Fibroblast of lung (primary cell): ENCODE measurements at places on chromosomes 6 and 20.

- DNase-seq = peak; percentile 14
- no peak overlapping the region for H3K27ac ChIP-seq
- no peak overlapping the region for H3K4me3 ChIP-seq
- no peaks in the 10 kb centered on the region for H3K27me3 ChIP-seq
Measured at GRCh38 chr20:44404204-44405181, 49.0 kb downstream of the HNF4A start.

- no peaks in the 10 kb centered on the region for H3K27me3 ChIP-seq
- no peak overlapping the region for H3K4me3 ChIP-seq
- no peaks in the 10 kb centered on the region for H3K36me3 ChIP-seq
- no peaks in the 10 kb centered on the region for H3K4me1 ChIP-seq
- no peak for DNase-seq
Measured at GRCh38 chr20:3101737-3102574, 17.4 kb upstream of the AVP start.

DNA sequence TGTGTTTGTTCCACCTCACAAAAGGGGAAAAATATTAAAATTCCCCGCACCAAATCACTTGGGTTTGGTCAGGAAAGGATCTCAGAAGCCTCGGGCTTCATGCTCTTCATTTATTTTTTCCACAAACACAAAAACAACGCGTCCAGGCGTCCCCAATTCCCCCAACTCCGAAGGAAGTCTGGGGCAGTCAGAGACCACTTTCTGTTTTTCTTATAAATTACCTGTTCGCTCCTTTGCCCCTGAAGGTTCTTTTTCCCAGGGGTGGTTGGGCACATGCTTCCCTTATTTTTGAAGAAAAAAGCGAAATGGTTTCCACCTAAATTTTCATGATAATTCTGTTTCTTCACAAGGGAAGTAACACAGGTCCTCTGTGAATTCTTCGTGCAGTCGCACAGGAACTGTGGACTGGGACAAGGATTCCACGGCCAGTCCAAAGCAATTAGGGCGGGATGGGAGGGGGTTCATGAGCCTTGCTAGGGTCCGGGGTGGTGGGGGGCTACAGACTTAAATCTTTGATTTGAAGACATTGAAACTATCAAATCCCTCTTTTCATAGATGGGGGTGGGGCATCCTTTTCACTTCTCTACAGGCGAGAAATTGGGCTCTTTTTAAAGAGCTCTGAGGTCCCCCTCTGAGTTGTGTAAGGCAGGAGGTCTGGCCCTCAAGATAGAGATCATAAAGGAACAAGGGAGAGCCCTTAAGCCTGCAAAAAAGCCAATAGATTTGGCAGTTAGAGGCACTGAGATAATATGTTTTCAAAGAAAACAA is 30.5 kb upstream of the HFE start:
- H3K27me3 ChIP-seq = no peaks in the 10 kb centered on the region
- H3K4me3 ChIP-seq = peak overlapping the region; percentile 47
- H3K4me1 ChIP-seq = peaks cover 3% of the 10 kb centered on the region
- peak; percentile 14 for DNase-seq

- H3K27ac ChIP-seq = no peak overlapping the region
- DNase-seq = no peak
- H3K4me3 ChIP-seq = no peak overlapping the region
- no peaks in the 10 kb centered on the region for H3K4me1 ChIP-seq
- no peaks in the 10 kb centered on the region for H3K36me3 ChIP-seq
Measured at GRCh38 chr20:40811660-40812414, 122.8 kb upstream of the MAFB start.

DNA sequence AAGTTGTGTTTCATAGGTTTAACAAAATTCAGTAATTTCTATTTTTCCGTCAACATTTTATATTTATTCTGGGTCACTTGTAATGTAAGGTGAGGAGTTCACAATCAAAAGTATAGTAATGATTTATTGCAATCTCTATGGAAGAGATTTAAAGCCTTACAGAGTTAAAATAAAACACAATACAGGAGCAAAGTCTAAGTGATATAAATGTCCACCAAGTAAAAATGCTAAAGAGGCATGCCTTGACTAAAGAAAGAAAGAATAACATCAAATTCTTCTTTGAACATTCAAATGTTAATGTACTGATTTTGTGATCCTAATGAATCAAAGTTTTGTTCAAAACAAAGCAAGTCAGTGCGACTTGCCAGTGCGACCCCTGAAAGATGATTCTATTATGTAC is 61.5 kb downstream of the REPS1 start:
- no peaks in the 10 kb centered on the region for H3K36me3 ChIP-seq
- no peaks in the 10 kb centered on the region for H3K4me1 ChIP-seq
- DNase-seq = no peak
- H3K27ac ChIP-seq = no peak overlapping the region
- H3K27me3 ChIP-seq = no peaks in the 10 kb centered on the region
- no peak overlapping the region for H3K4me3 ChIP-seq

DNA sequence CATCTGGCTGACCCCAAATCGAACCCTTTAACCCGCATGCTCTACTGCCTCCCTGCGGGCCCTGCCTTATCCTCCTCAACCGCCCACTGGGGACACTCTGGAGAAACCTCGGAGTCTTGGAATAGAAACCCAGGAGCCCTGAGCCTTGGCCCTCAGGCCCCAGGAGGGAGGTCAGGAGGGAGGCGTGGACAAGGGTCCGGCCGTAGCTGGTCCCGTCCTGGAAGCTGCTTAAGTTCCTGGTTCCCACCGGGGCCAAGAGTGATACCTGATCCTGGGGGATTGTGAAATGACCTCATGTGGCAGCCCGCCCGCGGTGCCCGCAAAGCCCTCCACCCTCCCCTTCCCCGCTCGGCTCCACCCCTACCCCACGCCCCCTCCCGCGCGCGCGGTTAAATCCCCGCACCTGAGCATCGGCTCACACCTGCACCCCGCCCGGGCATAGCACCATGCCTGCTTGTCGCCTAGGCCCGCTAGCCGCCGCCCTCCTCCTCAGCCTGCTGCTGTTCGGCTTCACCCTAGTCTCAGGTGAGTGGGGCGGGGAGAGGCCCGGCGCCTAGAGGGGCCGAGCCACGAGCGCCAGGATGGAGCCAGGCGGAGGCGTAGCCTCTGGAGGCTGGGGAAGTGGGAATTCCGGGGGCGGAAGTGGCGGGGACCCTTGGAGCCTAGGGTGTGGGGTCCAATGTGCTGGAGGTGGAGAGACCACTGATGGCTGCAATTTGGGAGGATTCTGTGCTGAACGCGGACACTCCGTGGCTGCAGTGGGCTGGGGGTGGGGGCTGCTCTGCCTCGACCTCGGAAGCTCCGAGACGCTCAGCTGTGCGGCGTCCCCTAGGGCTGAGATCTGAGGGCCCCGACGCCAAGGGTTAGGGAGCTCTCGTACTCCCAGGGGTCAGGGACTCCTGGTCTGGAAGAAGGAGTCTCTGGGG is at the start of gene WFDC2:
Gene WFDC2, plus strand, starts transcription at position 418 of the 926 bp plus-strand sequence. Its CDS starts 29 bp downstream, at position 447.
- H3K4me1 ChIP-seq = no peaks in the 10 kb centered on the region
- no peaks in the 10 kb centered on the region for H3K36me3 ChIP-seq
- peaks cover 34% of the 10 kb centered on the region for H3K27me3 ChIP-seq

- no peaks in the 10 kb centered on the region for H3K36me3 ChIP-seq
- no peak overlapping the region for H3K27ac ChIP-seq
- no peak for DNase-seq
- H3K27me3 ChIP-seq = no peaks in the 10 kb centered on the region
Measured at GRCh38 chr6:161064915-161065314, 73.3 kb downstream of the MAP3K4 start.

DNA sequence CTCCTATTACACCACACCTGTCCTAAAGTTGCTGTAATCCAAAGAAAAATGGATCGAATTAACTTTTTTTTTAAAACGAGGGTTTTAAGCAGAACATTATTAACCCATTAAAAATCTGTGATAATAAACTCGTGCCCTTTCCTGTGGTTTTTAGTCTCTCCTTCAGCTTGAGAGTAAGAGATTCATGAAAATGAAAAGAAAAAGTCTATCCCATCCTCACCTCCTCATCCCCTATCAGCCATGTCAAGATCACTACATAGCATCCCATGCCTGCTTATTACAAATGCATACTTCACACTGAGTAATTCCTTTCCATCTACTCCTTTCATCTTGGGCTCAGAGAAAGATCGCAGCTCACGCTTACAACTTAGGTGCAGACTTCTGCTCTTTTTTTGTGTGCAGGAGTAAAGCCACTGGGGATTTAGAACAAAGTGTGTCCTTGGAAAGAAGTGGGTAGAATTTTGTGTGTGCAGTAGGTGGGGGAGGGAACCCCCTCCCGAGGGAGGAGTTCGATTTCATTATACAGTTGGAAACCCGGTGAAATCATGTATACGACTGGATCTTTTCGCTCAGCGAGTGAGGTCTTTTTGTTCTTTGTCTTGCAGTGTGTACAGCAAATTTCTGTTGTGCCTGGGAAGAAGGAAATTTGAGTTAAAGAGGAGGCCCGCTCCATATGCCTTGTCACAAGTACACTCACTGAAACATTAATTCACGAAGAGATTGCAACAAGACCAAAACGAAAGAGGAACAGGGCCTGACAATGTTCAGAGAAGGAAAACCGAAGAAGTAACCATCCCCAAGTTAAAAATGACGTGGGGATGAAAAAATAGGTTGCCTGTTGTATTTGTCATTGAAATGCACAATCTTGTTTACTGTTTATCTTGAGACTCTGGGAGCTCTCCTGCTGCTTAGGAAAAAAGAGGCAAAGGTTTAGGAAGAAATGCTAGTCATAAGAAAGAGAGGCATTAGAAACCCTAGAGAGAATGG is 146.5 kb upstream of the ZNF217 start:
- H3K27me3 ChIP-seq = no peaks in the 10 kb centered on the region
- peak overlapping the region; percentile 48 for H3K27ac ChIP-seq
- H3K4me1 ChIP-seq = peaks cover 22% of the 10 kb centered on the region
- no peak overlapping the region for H3K4me3 ChIP-seq
- DNase-seq = peak; percentile 58

GRCh38 chr6:88377976-88378568 is 211.9 kb upstream of the CNR1 start:
- H3K36me3 ChIP-seq = no peaks in the 10 kb centered on the region
- DNase-seq = no peak
- peaks cover 2% of the 10 kb centered on the region for H3K4me1 ChIP-seq
- no peak overlapping the region for H3K27ac ChIP-seq

GRCh38 chr6:73519926-73520687 is 725 bp downstream of the EEF1A1 start:
- peaks cover 9% of the 10 kb centered on the region for H3K4me1 ChIP-seq
- H3K4me3 ChIP-seq = peak overlapping the region; percentile 100
- peak; percentile 69 for DNase-seq
- H3K27ac ChIP-seq = peak overlapping the region; percentile 97
- H3K27me3 ChIP-seq = no peaks in the 10 kb centered on the region
- H3K36me3 ChIP-seq = peaks cover 20% of the 10 kb centered on the region

- H3K27ac ChIP-seq = no peak overlapping the region
- no peak for DNase-seq
- H3K27me3 ChIP-seq = no peaks in the 10 kb centered on the region
- no peaks in the 10 kb centered on the region for H3K4me1 ChIP-seq
Measured at GRCh38 chr6:156419594-156419993, 357.6 kb upstream of the ARID1B start.

DNA sequence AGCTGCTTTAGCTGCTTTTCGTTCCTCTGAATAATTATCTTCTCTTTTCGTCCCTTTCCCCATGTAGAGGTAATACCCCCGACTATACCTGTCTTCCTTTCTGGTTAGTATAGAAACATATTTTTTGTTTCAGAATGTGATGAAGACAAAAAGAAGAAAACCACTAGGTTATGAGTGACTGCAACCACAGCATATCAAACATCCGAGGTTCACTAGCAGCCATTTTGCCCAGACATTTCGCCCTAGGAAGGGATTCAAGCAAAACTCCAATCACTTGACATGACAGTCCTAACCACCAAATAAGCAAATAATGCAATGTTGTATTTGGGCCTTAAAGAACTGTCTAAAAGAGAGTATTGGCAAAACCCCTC is 9.4 kb downstream of the SNX5 start:
- H3K4me1 ChIP-seq = peaks cover 22% of the 10 kb centered on the region
- peaks cover 3% of the 10 kb centered on the region for H3K36me3 ChIP-seq
- H3K4me3 ChIP-seq = no peak overlapping the region
- DNase-seq = no peak

- H3K4me3 ChIP-seq = no peak overlapping the region
- DNase-seq = no peak
- no peak overlapping the region for H3K27ac ChIP-seq
- H3K27me3 ChIP-seq = no peaks in the 10 kb centered on the region
- H3K36me3 ChIP-seq = no peaks in the 10 kb centered on the region
- H3K4me1 ChIP-seq = no peaks in the 10 kb centered on the region
Measured at GRCh38 chr6:10487668-10488327, 33.4 kb upstream of the GCNT2 start.

- no peak overlapping the region for H3K27ac ChIP-seq
- H3K36me3 ChIP-seq = no peaks in the 10 kb centered on the region
- no peaks in the 10 kb centered on the region for H3K27me3 ChIP-seq
- no peaks in the 10 kb centered on the region for H3K4me1 ChIP-seq
- DNase-seq = no peak
- no peak overlapping the region for H3K4me3 ChIP-seq
Measured at GRCh38 chr6:154594496-154595198, 84.2 kb upstream of the CNKSR3 start.

DNA sequence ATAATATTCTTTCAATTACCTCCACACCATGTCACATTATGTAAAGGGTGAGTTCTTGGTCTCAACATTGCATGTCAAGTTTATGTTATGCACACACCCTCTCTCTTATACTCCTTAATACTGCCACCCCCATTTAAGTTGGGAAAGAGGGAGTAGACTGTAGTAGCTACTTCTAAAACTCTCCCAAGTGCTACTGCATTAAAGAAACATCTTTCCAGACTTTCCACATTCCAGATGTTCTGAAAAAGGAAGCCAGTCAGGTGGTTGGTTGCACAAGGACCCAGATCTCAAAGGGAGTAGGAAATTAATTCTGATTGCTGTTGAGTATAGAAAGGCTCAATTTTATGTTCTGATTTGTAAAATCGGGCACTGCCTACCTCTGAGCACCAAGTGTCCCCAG is 419.5 kb downstream of the CD83 start:
- no peak overlapping the region for H3K4me3 ChIP-seq
- H3K4me1 ChIP-seq = no peaks in the 10 kb centered on the region
- no peaks in the 10 kb centered on the region for H3K36me3 ChIP-seq
- no peaks in the 10 kb centered on the region for H3K27me3 ChIP-seq

- no peak for DNase-seq
- no peak overlapping the region for H3K4me3 ChIP-seq
- H3K36me3 ChIP-seq = no peaks in the 10 kb centered on the region
Measured at GRCh38 chr6:134609716-134610261, 291.9 kb upstream of the SGK1 start.

- H3K27ac ChIP-seq = no peak overlapping the region
- no peaks in the 10 kb centered on the region for H3K36me3 ChIP-seq
- H3K27me3 ChIP-seq = no peaks in the 10 kb centered on the region
Measured at GRCh38 chr6:113500221-113500620, 356.9 kb upstream of the MARCKS start.

GRCh38 chr6:125529061-125529460 is 220.4 kb upstream of the HEY2 start:
- DNase-seq = no peak
- H3K36me3 ChIP-seq = no peaks in the 10 kb centered on the region

GRCh38 chr6:28565823-28566526 is 40.3 kb downstream of the GPX5 start:
- no peak overlapping the region for H3K27ac ChIP-seq
- H3K27me3 ChIP-seq = no peaks in the 10 kb centered on the region
- no peaks in the 10 kb centered on the region for H3K36me3 ChIP-seq
- H3K4me1 ChIP-seq = no peaks in the 10 kb centered on the region

GRCh38 chr6:107345393-107345792 is 114.0 kb downstream of the PDSS2 start:
- H3K27me3 ChIP-seq = no peaks in the 10 kb centered on the region
- no peak overlapping the region for H3K4me3 ChIP-seq
- no peaks in the 10 kb centered on the region for H3K4me1 ChIP-seq
- H3K36me3 ChIP-seq = no peaks in the 10 kb centered on the region
- DNase-seq = no peak

GRCh38 chr6:113967777-113968176 is 3.2 kb downstream of the HDAC2 start:
- no peaks in the 10 kb centered on the region for H3K4me1 ChIP-seq
- H3K27ac ChIP-seq = no peak overlapping the region
- DNase-seq = no peak
- peak overlapping the region; percentile 96 for H3K4me3 ChIP-seq
